ENCODE measurements at places on chromosomes 13 and 19.

- no peak for DNase-seq
Measured at GRCh38 chr19:40990972-40991381, at the start of gene CYP2B6. TSS of gene CYP2B6 (plus strand) at chr19:40991282. CDS start at chr19:40991306, 24 bp downstream.

DNA sequence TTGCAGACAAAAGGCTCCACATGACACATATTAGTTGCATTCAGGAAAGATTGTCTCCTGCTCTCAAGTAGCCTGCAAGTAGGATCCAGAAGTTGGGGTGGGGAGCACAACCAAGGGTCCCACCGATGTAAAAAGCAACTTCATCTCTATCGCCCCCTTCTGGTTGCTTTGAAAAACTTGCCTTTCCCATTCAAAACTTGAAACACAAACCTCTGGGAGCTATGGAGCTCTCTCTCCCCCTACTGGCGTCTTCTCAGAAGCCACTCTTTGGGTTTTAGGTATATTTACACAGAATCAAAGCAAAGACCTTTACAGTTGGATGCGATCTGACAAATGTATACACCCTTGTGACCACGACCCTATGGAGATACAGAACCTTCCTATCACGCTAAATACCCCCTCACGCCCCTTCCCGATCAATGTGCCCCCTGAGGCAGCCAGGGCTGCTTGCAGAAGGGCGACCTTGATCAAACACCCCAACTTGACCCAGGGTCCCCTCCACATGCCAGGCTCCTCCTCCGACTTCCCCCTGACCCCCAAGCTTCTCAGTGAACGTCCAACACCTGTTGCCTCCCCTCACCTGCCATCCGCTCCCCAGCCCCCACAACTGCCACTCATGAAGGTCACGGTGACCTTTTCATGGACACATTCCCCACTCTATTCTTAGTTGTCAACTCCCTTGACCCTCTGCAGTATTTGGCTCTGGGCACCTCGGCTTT, 10.1 kb downstream of the NOSIP start:
- no peak for DNase-seq

- DNase-seq, result no peak
Measured at GRCh38 chr13:36061054-36061453, 70.1 kb downstream of the DCLK1 start.

- no peak for DNase-seq
Measured at GRCh38 chr19:17429641-17430113, 9.8 kb downstream of the MVB12A start.

DNA sequence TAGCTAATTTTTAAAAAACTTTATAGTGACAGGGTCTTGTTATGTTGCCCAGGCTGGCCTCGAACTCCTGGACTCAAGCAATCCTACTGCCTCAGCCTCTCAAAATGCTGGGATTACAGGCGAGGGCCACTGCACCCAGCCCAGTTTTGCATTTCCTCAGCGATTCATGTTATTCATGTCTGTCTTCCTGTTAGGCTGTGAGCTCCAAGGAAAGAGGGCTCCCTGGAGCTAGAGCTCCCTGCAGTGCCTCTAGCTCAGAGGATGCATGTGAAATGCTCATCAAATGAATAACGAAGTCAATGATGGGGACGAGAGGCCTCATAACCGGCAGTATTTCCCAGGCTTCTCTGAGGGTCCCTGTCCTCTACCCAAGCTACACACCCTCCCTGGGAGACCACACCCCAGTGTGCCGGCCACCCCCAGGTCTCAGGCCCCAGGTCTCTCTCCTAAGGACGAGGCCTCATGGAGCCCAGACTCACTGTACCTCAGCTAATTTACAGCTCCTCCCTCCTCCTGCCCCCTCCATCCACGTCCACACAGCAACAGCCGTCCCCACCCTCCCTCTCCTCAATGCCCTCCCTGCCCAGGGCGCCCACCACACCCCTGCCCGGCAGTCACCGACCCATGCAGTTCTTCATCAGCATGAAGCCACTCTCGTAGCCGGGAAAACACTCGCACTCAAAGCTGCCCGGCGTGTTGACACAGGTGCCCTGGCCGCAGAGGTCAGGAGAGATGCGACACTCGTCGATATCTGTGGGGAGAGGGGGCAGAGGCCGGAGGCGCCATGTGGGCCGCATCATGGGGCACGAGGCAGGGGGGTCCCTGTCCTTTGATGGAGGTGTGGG, 28.5 kb downstream of the FBN3 start:
- DNase-seq, result peak; percentile 31

- no peak for DNase-seq
Measured at GRCh38 chr13:110045919-110046318, 259.5 kb upstream of the IRS2 start.

DNA sequence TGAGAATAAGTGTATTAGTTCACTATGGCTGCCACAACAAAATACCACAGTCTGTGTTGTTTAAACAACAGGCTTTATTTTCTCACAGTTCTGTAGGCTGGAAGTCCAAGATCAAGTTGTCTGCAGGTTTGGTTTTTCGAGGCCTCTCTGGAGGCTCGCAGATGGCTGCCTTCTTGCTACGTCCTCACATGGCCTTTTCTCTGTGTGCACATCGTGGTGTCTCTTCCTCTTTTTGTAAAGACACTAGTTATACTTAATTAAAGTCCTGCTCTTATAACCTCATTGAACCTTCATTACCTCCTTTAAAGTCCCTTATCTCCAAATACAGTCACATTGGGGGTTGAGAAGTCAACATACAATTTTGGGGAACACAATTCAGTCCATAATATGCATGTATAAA, 10.6 kb downstream of the CSNK1A1L start:
- no peak for DNase-seq

DNA sequence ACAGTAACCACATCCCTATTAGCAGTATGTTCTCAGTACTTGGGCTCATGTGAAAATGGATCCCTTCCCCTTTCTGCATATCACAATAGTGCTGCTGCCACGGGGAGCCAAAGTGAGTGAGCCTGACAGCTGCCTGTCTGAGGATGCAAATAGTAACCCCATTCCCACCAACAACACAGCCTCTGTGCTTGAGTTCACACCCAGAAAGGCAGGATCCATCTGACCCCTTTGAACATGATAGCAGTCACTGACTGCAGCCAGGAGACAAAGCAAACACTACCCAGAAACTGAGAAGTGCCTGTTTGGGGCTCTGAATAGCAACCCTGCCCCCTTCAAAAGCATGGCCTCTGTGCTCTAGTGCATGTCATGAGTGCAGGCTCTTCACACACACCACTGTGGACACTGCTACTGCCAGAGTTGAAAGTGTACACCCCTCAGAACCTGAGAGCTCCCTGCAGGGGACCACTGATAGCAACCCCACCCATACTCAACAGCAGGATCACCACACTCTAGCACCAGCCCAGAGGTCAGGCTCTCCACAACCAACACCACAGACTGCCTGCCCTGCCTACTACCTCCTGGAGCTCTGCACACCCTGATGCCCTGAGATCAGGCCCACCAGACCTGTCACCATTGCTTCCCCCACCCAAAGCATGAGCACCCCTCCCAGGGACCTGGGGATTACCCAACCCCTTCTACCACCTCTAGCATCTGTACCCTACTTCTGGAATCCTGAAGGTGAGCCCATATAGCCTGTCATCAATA, 1563.5 kb upstream of the PRR20A start:
- DNase-seq, result no peak

DNA sequence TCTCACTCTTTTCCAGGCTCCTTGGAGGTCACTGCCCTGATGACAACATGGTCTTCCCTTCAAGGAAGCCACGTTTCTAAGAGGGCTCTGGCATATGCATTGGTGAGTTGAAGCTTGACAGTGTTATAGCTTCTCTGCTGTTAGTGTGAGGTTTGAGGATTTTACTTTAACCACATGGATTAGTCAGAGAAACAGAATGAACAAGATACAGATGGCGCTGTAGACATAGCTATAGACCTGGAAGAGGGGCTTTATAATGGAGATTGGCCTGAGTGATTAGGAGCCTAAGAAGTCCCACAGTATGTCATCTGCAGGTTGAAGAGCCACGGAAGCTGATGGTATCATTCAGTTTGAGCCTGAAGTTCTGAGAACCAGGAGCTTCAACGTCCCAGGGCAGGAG, 18.4 kb upstream of the URI1 start:
- no peak for DNase-seq

- DNase-seq, result no peak
Measured at GRCh38 chr19:17540174-17540573, 15.3 kb upstream of the COLGALT1 start.

All from iPS DF 6.9 (cell line).